ENCODE measurements at places on chromosomes 12 and 14.

GRCh38 chr12:44101475-44101874, 265.6 kb downstream of the TMEM117 start:
- DNase-seq, result no peak

DNA sequence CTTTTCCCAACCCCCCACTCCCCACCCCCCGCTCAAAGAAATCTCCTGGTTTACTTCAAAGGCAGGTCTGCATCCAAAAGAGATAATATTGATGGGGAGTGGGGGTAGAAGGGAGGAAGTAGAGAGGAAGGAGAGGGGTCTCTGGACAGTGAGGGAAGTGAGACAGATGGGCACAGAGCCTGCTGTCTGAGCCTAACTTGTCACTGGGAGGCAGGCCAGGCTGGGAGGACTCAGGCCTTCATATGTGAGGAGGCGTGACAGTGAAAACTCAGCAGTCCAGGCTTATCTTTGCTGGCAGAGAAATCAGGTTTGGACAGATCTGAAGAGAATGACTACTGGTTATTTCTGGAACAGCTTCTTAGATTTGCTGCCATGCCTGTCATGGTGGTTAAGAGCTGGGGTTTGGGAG, 192.3 kb downstream of the NUAK1 start:
- DNase-seq, result no peak

DNA sequence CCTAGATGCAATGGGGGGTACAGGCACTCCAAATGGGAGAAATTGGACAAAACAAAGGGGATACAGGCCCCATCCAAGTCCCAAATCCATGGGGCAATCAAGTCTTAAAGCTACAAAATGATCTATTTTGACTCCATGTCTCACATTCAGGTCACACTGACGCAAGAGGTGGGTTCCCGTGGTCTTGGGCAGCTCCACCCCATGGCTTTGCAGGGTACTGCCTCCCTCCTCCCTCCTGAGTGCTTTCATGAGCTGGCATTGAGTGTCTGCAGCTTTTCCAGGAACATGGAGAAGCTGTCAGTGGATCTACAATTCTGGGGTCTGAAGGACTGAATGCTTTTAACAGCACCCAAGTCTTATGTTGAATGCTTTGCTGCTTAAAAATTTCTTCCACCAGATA, 274.5 kb upstream of the LRIG3 start:
- DNase-seq, result no peak

DNA sequence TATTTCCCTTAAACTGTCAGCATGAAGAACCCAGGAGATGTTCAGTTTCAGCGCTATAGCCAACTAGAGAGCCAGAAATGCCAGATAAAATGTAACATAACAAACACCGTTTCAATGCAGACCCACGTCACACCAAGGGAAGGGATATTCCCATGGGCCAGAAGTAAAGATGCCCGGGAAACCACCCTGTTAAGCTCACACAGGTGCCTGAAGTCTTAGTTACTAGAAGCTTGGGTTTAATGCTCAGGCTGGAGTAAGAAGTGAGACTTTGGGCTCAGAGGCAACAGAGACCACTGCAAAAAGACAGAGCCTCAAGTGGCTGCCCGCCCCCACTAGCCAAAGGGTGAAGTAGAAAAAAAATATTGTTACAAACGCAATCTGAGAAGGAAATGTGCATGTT, 52.3 kb downstream of the SYNE3 start:
- DNase-seq, result no peak

DNA sequence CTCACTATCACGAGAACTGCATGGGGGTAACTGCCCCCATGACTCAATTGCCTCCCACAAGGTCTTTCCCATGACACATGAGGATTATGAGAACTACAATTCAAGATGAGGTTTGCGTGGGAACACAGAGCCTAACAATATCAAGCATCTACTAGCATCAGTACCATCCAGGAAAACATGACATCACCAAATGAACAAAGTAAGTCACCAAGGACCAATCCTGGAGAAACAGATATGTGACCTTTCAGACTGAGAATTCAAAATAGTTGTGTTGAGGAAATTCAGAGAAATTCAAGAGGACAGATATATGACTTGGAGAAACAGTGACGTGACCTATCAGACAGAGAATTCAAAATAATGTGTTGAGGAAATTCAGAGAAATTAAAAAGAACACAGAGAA, 65.8 kb upstream of the TMTC2 start:
- DNase-seq, result no peak

DNA sequence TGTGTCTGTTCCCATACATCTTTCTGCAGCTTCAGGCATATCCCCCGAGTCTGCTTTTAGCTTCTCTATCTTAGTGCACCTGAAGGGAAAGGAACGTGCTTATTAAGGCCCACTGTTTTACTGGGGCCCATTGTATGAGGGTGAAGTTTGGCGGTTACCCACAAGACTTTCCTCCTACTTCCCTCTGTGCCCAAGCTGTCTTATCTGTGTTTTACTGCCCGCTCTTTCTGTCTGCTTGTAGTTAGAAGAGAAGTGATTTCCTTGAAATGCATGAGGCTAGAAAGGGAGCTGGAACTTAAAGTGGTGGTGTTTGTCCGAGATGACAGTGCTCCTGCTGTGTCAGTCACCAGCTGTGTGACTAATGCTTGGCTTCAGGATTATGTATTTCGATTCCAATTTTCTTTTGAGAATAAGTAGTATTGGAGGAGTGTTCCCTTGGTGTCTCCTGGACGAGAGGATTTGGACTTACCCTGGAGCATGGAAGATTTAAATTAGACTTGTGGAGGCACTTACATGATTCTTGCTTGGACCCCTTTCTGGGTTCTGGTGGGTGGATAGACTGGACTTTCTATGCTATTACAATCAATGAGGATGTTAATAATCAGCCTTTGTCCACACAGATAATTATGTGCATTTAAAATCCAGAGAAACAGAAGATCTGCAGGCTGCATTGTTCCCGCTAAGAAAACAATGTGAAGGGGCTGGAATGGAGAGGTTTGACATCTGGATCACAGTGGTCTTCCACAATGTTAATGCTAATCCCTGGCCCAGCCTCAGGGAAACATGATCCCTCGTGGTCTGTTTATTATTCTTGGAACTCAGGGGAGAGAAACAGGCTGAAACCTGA, 13.9 kb upstream of the KRT86 start:
- no peak for DNase-seq

DNA sequence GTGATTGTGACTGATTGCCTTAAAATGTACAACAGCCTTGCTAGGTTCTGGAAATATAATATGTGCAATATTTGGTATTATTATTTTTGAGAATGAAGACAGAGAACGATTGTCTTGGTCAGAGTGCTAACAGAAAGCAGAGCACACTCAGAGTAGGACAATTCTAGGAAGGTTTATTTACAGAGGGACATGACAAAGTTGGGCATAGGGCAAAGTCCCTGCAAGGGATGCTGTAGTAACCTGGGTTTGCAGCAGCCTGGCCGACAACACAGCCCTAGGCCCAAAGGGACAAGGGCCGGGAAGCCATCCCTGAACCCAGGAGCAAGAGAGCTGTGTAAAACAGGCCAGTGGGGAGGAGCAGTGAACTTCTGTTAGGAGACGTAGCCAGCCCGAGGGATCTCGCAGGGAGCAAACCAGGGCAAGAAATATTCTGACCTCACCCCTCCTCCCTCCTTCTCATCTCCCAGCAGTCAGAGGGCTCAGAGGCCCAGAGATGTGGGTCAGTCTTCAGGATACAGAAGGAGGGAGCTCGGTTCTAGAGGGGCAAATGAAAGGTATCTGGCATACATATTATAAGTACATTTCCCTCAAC, 51.0 kb upstream of the FERMT2 start:
- DNase-seq, result no peak

DNA sequence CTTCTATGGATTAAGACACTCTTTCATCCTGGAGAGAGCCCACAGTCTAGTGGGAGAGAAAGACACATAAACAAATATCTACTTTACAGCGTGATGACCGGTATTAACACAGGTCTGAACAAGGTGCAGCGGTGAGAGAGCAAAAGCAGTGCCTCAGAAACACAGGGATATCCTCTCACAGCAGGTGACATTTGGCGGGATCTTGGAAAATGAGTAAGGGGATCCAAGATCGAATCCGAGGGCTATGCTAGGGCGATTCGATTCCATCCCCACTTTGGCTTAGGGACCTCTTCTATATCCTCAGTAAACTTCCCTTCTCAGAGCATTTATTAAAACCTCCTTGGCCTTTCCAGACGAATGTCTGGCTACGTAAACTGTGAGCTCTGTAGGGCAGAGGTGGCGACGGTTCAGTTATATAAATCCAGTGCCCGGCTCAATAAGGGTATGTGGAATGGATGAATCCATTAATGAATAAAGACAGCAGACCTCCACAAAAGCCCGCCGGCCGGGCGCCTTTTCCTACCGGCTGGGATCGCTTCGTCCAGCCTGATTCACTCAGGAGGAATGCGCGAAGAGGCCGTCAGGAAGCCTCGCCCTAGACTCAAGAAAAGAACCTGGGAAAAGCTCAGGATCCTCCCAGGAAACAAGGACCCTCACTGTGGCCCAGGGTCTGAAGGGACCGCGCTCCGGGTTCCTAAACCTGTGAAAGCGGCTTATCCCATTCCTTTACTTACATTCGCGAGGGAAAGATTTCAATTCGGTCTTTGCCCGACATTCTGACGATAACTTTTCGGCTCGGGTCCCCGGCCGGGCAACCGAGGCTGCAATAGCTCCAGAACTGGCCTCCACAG, 455 bp downstream of the ATP6V1D start:
- no peak for DNase-seq

DNA sequence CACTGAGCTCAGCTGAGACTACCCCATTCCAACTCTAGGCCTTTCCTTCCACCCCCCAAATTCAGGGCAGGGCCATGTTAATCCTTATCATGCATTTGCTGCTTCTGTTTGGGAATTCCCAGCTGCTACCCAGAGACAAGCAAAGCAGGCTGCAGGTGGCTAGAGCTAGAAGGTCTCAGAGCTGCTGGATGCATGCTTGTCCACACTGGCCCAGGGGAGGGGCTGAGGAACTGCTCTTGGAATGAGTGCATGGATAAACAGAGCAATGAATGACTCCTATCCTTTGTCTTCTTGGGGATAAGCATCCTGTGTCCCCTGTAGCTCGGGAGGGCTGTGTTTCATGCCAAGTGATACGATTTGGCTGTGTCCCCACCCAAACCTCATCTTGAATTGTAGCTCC, 136.8 kb upstream of the NOS1 start:
- DNase-seq, result no peak

GRCh38 chr12:5000204-5000603, 43.5 kb upstream of the KCNA5 start:
- DNase-seq, result no peak

GRCh38 chr14:56004786-56005185, 113.4 kb upstream of the PELI2 start:
- peak; percentile 46 for DNase-seq

- DNase-seq, result no peak
These were observed 149.3 kb downstream of the PIWIL1 start for GRCh38 chr12:130486891-130487416.

GRCh38 chr12:63086149-63086915, 64.7 kb downstream of the AVPR1A start:
- no peak for DNase-seq

GRCh38 chr12:53551889-53552291, 44.6 kb upstream of the NPFF start:
- DNase-seq, result no peak

DNA sequence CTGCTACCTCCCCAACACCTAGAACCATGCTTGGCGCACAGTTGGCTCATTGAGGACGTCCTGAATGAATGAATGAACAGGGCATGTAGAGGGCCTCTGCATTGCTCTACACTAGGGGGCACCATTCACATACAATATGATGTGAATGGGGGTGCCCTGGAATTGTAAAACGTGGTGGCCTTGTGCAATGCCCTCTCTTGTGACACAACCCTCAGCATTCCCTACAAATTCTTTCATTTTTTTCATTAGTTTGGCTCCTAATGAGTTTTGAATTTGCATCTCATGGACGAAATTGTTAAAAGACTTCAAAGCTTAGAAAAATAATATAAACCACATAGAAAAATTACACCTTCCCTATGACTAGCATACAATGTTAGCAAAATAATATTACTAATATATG, 2.3 kb upstream of the DIO2 start:
- no peak for DNase-seq

- DNase-seq, result no peak
These were observed 51.0 kb downstream of the ST8SIA1 start for GRCh38 chr12:22283508-22283907.

- no peak for DNase-seq
These were observed 101.7 kb downstream of the DUSP6 start for GRCh38 chr12:89250636-89251035.

GRCh38 chr12:45611061-45611460, 118.4 kb upstream of the ARID2 start:
- no peak for DNase-seq

GRCh38 chr12:56801661-56802622, 38.8 kb downstream of the HSD17B6 start:
- DNase-seq, result no peak

- DNase-seq, result no peak
These were observed 124.0 kb upstream of the NPAS3 start for GRCh38 chr14:32814721-32815120.

- no peak for DNase-seq
These were observed 2.8 kb downstream of the GNS start for GRCh38 chr12:64756376-64756775.

GRCh38 chr12:65499167-65499566, 220.7 kb downstream of the MSRB3 start:
- DNase-seq, result no peak

DNA sequence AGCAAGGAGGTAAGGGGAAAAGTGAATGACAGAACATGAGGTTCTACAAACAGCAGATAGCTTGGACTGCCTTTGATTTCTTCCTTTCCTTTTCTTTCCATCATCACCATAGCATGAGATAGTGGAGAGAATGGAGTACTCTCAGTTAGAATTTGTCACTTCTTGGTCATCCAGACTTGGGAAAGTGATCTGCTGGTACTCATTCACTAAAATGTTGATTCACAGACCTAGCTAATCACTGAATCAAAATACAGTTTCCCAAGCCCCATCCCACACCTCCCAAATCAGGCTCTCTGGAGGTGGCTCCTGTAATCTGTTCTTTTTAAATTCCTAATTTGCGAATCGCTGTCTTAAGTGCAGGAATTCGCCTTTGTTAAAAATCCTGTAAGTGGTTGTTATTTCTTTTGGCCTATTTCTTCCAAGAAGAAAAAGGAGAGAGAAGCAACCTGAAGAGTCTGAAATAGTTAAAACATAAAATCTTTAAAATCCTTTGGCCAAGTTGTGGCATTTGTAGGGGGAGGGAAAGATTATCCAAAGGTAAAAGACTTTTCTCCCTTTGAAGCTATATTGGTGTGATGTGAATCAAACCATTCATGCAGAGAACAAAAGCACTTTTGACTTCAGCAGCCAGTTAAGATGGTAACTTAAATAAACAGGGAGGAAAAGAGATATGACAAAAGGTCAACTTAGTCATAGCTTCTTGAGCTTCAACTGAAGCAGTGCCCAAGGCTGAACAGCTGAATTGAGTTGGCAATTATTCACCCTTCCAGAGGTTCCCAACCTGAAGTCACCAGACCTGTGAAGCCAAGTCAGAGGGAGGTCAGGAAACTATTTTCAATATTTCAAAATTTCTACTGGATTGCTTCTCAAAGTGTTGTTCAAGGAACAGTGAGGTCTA, 255.1 kb upstream of the KRR1 start:
- DNase-seq, result no peak

- DNase-seq, result no peak
These were observed 141.5 kb downstream of the AACS start for GRCh38 chr12:125206711-125207110.

GRCh38 chr12:40436564-40436963, 211.8 kb downstream of the LRRK2 start:
- no peak for DNase-seq

GRCh38 chr12:44053549-44054127, 217.8 kb downstream of the TMEM117 start:
- DNase-seq, result no peak

GRCh38 chr12:100128512-100128908, 14.2 kb downstream of the BLTP3B start:
- no peak for DNase-seq

Data from activated CD4-positive, alpha-beta memory T cell treated with anti-CD3 and anti-CD28 coated beads for 36 hours (primary cell).